ENCODE measurements at places on chromosomes 5 and 9.
A peak's percentile ranks its signal among the peaks of the same experiment; 100 is the strongest.

DNA sequence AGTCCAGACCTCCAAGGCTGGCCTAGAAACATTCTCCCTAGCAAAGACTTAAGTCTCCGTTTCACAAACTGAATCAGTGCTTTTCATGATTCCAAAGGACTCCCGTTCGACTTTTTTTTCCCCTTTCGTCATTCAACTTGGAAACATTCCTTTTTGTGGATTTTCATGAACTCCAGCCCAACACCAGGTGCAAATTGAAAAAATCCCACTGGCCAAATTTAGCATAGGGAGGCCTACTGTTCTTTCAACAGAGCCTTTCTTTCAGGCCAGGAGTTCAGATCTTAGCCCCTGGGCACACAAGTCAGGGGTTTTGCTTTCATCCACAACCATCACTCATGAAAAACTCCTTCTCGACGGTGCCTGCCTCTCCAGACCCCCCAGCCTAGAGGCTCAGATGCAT lies 285.3 kb downstream of the PIK3R1 start:
- no peak overlapping the region for H3K4me3 ChIP-seq
- no peak overlapping the region for H3K27ac ChIP-seq
- H3K27me3 ChIP-seq: no peaks in the 10 kb centered on the region
- DNase-seq: no peak

GRCh38 chr9:134315716-134316448 lies 10.4 kb upstream of the RXRA start:
- H3K27ac ChIP-seq: no peak overlapping the region
- peaks cover 11% of the 10 kb centered on the region for H3K27me3 ChIP-seq
- no peak overlapping the region for H3K4me3 ChIP-seq

DNA sequence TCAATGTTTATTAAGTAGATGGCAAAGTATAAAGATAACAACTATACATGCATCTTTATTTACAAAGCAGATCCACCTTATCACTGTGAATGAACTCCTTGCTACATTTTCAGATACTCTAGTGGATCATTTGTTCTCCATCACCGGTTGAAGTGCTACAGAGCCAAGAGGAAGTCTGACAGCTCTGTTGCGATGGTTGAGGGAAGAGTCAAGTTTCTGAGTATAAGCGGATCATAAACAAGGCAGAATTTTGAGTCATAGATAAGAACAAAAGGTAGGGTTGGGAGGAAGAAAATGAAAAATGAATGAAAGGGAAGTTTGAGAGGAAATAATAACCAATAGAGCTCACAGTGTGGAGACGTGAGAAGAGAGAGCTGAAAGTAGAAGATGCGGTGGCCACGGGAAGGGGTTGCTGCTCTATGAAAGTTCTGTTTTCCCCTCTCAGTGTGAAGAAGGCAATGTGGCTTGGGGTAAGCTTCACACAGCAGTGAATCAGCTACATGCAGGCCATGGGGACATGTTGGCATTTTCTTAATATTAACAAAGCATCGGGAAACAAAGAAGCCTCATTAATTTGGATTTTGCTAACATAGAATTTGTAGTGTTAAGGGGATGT lies 30.8 kb upstream of the KCNN2 start:
- no peaks in the 10 kb centered on the region for H3K4me1 ChIP-seq
- H3K36me3 ChIP-seq: no peaks in the 10 kb centered on the region
- H3K27ac ChIP-seq: no peak overlapping the region
- DNase-seq: no peak
- H3K27me3 ChIP-seq: no peaks in the 10 kb centered on the region

GRCh38 chr9:129317179-129318011 lies 139.3 kb upstream of the IER5L start:
- H3K4me1 ChIP-seq: peaks cover 16% of the 10 kb centered on the region
- no peak overlapping the region for H3K4me3 ChIP-seq
- DNase-seq: no peak

DNA sequence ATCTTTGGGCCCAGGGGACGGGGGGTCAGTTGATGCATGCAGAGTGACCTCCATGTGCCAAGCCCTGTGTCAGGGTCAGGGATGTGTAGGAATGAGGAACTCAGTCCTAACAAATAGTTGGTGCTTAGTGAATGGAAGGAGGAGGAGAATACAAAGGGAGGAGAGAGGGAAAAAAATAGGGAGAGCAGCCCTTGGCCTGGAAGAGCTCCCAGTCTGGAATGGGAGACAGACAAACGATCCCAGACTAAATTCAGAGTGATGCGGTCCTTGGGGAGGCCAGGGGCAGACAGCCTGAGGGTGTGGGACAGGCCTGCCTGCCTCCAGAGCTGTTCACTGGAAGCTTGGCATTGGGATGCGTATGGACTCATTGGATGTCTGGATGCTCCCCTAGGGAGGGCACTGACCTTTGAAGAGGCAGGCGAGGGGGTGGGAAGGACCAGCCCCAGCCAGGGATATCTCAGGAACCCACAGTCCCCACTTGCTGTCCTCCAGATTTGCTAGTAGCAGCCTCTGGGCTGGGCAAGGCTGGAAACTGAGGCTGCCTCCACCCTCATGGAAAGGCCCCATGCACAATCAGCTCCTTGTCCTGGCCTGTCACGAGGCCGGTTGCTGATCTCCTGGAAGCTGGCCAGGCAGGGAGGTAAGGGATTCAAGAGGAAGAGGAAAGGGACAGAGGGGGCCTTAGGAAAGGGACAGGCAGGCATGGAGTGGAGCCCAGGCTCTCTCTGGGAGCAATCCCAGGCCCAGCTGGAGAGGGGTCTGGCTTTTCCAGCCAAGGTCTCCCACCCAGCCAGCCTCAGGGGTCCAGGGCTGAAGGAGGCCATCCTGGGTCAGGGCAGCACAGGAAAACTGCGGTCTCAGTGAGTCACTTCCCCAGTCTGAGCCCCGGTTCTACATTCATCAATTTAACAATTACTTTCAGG lies 69.0 kb upstream of the GGTA1 start:
- H3K27ac ChIP-seq: no peak overlapping the region
- no peak for DNase-seq
- H3K27me3 ChIP-seq: peaks cover 7% of the 10 kb centered on the region
- no peaks in the 10 kb centered on the region for H3K4me1 ChIP-seq
- H3K36me3 ChIP-seq: no peaks in the 10 kb centered on the region
- no peak overlapping the region for H3K4me3 ChIP-seq

- H3K4me1 ChIP-seq: peaks cover 4% of the 10 kb centered on the region
- H3K27me3 ChIP-seq: no peaks in the 10 kb centered on the region
- DNase-seq: no peak
- no peak overlapping the region for H3K4me3 ChIP-seq
These were observed 44.0 kb downstream of the RNF130 start for GRCh38 chr5:180027459-180028089.

- H3K4me1 ChIP-seq: peaks cover under 1% of the 10 kb centered on the region
- peaks cover 7% of the 10 kb centered on the region for H3K27me3 ChIP-seq
- H3K27ac ChIP-seq: no peak overlapping the region
These were observed 31.1 kb downstream of the C5orf22 start for GRCh38 chr5:31563216-31563615.

DNA sequence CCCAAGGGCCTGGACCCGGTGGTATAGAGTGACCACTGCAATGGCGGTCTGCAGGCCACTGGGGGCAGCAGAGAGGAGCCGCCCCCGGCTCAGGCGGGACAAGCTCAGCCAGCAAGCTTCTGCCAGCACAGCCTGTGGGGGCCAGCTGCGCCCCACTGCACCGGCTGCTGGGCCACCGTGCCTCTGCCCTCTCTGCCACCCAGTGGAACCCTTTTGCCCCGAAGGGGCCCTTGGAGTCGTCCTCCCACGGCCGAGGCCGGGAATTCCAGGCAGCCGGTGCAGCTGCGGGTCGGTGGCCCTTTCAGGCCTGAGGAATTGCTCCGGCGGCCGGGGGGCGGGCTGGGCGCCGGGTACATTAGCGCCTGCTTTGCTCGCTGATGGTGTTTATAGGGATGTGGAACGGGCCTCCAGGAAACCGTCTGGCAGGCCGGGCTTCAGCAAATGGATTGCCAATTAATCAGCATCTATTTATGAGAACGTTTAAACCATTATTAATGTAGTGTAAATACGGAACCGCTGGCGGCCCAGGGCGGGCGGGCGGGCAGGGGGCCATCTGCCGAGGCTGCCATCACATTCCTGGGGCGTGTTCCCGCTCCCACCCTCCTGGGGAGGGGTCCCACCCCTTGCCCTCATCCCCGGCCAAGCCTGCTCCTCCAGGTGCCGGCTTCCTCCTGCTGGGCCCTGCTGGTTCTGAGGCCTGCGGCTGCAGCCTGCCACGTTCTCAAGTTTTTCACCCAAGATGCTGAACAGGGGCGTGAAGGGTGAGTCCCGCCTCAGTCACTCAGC lies 127.4 kb downstream of the BARX1 start:
- H3K27ac ChIP-seq: no peak overlapping the region
- H3K27me3 ChIP-seq: peaks cover 36% of the 10 kb centered on the region
- DNase-seq: peak; percentile 49
- peaks cover 6% of the 10 kb centered on the region for H3K4me1 ChIP-seq
- H3K4me3 ChIP-seq: no peak overlapping the region
- H3K36me3 ChIP-seq: no peaks in the 10 kb centered on the region

GRCh38 chr5:95993266-95993665 lies 31.6 kb upstream of the ELL2 start:
- H3K4me3 ChIP-seq: no peak overlapping the region
- H3K4me1 ChIP-seq: peaks cover 16% of the 10 kb centered on the region
- no peaks in the 10 kb centered on the region for H3K36me3 ChIP-seq
- DNase-seq: no peak

All from activated naive CD8-positive, alpha-beta T cell treated with anti-CD3 and anti-CD28 coated beads, Interleukin-2, amount 50 U/mL, for 24 hours (primary cell).